ENCODE measurements at places on chromosomes 13 and 19.
A peak's percentile ranks its signal among the peaks of the same experiment; 100 is the strongest.

GRCh38 chr13:49827891-49828290, 35.4 kb upstream of the KPNA3 start:
- no peak for DNase-seq

DNA sequence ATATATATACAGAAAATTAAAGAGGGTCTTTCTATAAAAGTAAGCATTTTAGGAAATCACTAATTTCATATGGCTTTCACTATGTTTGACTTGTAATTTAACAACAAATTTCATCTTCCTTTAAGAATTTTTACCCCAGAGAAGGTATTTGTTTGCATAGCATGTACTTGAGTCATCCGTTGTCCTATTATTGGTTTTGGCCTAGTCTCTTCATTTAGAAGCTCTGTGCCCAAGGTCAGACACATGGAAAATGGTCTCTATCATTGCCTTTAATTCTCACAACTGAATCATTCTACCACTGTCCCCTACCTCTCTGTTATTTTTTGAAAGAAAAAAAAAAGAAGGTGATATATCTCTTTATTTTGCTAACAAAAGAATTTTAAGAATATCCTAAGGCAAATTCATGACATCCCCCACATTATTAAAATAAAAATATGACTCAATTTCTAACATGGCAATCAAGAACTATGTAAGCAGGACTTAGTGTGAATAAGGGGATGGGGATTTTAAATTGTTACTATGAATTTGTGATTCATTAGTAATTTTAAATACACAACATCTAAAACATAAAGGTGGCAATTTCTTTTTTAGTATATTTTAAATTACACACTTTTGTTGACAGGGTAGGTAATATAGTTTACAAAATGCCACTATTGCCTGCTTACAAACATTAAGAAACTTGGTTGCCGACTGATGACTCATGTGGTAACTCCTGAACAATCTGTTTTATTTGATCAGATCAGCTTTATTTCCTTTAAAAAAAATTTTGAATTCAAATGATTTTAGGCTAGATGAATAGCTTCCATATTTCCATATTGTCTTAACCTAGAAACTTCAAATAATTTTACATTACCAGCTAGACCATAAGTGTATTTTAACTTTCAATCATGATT, 13.9 kb downstream of the SLITRK5 start:
- DNase-seq = no peak

DNA sequence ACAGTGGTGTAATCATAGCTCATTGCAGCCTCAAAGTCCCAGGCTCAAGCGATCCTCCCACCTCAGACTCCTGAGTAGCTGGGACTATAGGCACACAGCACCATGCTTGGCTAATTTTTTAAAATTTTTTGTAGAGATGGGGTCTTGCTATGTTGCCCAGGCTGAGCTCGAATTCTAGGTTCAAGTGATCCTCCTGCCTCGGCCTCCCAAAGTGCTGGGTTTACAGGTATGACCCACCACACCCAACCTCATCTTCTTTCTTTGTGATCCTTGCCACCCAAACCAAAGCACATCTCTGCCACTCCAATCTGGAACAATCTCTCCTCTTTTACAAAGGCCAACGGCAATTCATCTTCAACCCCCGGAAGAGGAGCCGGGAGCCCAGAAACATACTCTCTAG, 38.6 kb downstream of the INSR start:
- no peak for DNase-seq

DNA sequence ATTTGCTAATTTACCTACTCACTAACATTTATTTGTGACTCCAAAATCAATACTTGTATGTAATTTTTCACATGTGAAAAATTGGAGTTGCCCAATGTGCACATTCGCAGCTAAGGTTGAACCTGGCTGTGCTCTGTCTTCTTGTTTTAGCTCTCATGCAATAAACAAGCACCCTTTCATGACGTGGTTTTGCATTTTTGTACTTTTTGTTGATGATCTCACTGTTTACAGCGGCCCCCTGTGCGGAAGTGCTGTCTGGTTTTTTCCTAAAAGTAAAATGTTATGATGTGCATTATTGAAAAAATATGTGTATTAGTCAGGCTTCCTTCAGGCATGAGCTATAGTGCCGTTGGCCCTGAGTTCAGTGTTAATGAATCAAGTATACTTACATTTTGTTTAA, 18.1 kb downstream of the DGKH start:
- DNase-seq = no peak

DNA sequence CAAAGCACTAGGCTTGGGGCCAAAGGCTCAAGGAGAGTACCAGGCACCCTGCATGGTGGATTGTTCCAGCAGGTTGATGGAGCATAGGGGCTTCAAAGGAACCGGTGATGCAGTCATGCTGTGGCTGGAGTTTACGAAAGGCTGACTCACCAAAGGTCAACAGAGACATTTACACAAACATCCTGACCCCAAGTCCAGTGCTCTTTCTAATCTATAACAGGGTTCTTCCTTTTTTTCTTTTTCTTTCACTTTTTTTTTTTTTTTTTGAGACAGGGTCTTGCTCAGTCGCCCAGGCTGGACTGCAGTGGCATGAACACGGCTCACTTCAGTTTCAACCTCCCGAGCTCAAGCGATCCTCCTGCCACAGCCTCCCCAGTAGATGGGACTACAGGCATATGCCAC, 35.6 kb upstream of the TPTE2 start:
- no peak for DNase-seq

- DNase-seq = no peak
These were observed 1318.5 kb downstream of the PCDH9 start for GRCh38 chr13:65911546-65912193.

- no peak for DNase-seq
These were observed 200.2 kb downstream of the DCLK1 start for GRCh38 chr13:35930665-35931631.

GRCh38 chr19:13260883-13261653, 110.9 kb downstream of the IER2 start:
- peak; percentile 51 for DNase-seq

- peak; percentile 97 for DNase-seq
These were observed at the start of gene ZNF180 for GRCh38 chr19:44499962-44500949. ZNF180 (minus strand) TSS chr19:44500522; CDS start chr19:44497334, 3,188 bp downstream.

- no peak for DNase-seq
These were observed 445.5 kb upstream of the SGCG start for GRCh38 chr13:22735011-22735995.

Data from ureter (tissue), 1 donor.